Activated CD8-positive, alpha-beta T cell treated with anti-CD3 and anti-CD28 coated beads, Interleukin-2, amount 10 ng/mL, durations not matched to agents 7 days and 5 days (primary cell): ENCODE measurements at places on chromosomes 5 and 9. TPM values are rescaled to one million over a fixed set of nuclear protein-coding genes. Genes with fewer than 3 reads are reported as not detected.

GRCh38 chr9:22457448-22457847 is 10.8 kb downstream of the DMRTA1 start:
- no peaks in the 10 kb centered on the region for H3K4me1 ChIP-seq
- H3K27me3 ChIP-seq, result peaks cover 7% of the 10 kb centered on the region
- no peak for DNase-seq
- H3K4me3 ChIP-seq, result no peak overlapping the region
- no peak overlapping the region for H3K27ac ChIP-seq

DNA sequence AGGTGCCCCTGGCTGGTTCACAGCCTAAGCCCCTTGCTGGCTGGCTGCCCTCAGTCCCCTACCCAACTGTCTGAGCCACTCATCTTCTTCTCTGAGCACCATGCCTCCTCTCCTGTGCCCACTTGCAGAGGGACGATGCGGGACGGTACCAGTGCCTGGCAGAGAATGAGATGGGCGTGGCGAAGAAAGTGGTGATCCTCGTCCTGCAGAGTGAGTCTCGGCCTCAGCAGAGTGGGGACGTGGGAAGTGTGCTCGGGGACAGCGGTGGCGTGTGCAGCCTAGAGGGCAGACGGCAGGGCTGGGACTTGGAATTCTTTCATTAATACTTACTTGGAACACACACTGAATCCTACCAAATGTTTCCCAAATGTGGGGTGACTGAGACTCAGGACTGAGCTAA is 34.3 kb upstream of the ASS1 start:
- peaks cover 5% of the 10 kb centered on the region for H3K27me3 ChIP-seq
- DNase-seq, result no peak
- H3K27ac ChIP-seq, result no peak overlapping the region
- no peaks in the 10 kb centered on the region for H3K36me3 ChIP-seq
- no peaks in the 10 kb centered on the region for H3K4me1 ChIP-seq

GRCh38 chr5:81044868-81045267 is 84.7 kb downstream of the RASGRF2 start:
- H3K27ac ChIP-seq, result no peak overlapping the region
- no peaks in the 10 kb centered on the region for H3K27me3 ChIP-seq
- H3K4me1 ChIP-seq, result peaks cover 9% of the 10 kb centered on the region
- no peak for DNase-seq
- no peak overlapping the region for H3K4me3 ChIP-seq

The PALM2AKAP2 gene
- total RNA-seq, result not detected

The TAL2 gene
- total RNA-seq, result 0.39 TPM

GRCh38 chr9:6845880-6846279 is 88.1 kb downstream of the KDM4C start:
- H3K27me3 ChIP-seq, result no peaks in the 10 kb centered on the region
- no peaks in the 10 kb centered on the region for H3K4me1 ChIP-seq
- DNase-seq, result no peak
- no peak overlapping the region for H3K4me3 ChIP-seq

DNA sequence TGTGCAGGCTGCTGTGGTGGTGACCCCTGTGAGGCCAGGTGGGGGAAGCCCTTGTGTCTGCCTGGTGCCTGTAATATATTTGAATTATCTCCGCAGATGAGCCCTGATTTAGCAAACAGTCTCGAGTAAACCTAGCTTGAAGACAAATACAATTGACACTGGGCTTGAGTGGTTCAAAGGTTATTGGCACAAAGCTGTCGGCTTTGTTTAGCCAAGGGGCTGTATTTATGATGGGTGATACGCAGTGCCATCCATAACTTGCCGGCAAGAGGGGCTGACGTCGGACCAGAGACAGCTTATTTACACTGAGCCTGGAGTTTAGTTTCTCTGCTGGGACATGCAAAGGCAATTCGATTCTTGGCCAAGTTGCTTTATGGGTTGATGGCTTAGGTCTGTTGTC is 20.0 kb upstream of the PITX1 start:
- H3K27ac ChIP-seq, result no peak overlapping the region
- no peak overlapping the region for H3K4me3 ChIP-seq
- no peaks in the 10 kb centered on the region for H3K36me3 ChIP-seq
- peaks cover 12% of the 10 kb centered on the region for H3K4me1 ChIP-seq

The HBEGF gene
- 13.5 TPM for total RNA-seq

The CLK4 gene
- 26.4 TPM for total RNA-seq

The C1QTNF3 gene
- 3.0 TPM for total RNA-seq

DNA sequence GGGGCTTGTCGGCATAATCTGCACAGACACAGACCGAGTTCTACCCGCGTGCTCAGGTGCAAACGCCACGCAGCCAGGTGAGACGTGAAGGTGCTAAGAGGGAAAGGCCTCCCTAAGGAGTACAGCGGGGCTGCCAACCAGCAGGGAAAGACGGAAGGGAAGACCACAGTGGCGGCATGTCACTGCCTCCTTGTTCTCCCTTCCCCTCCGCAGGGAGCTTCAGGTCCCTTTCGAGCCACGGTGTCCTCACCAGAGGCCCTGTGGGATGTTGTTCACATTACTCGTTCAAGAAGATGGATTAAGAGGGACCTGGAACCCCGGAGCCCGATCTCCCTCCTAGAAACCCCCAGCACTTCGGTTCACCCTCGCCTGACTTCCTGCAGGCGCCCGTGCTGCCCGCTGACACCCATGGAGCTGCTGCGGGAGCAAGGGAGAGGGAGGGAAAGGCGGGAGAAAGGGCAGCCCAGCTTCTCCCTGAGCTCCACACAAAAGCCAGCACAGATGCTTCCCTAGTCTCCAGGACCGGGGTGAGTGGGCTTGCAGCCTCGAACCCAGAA is 686 bp downstream of the BRD9 start:
- peak overlapping the region; percentile 93 for H3K27ac ChIP-seq
- peaks cover 76% of the 10 kb centered on the region for H3K36me3 ChIP-seq
- no peak for DNase-seq
- H3K4me1 ChIP-seq, result peaks cover 45% of the 10 kb centered on the region
- H3K4me3 ChIP-seq, result peak overlapping the region; percentile 90

DNA sequence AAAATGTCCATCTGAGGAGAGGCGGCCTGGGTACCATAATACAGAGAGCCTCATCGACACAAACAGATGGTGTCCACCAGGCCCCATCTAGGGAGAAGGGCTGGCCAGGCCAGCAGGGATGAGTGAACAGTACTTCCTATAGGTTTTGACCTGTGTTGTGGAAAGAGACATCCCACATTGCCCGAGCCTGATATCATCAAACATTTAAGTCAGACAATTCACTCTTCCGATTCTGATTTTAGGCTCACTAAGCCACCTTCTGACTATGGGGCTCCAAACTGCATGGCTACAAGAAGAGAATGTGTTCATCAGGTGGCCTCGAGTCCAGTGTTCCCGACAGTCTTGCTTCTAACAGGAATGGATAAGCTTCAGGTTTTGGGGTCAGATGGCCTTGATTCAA is 38.9 kb downstream of the SLC22A5 start:
- H3K4me3 ChIP-seq, result no peak overlapping the region
- no peak for DNase-seq
- no peaks in the 10 kb centered on the region for H3K27me3 ChIP-seq
- H3K4me1 ChIP-seq, result peaks cover 39% of the 10 kb centered on the region
- peaks cover 50% of the 10 kb centered on the region for H3K36me3 ChIP-seq
- H3K27ac ChIP-seq, result no peak overlapping the region

The RANBP17 gene
- 0.13 TPM for total RNA-seq

DNA sequence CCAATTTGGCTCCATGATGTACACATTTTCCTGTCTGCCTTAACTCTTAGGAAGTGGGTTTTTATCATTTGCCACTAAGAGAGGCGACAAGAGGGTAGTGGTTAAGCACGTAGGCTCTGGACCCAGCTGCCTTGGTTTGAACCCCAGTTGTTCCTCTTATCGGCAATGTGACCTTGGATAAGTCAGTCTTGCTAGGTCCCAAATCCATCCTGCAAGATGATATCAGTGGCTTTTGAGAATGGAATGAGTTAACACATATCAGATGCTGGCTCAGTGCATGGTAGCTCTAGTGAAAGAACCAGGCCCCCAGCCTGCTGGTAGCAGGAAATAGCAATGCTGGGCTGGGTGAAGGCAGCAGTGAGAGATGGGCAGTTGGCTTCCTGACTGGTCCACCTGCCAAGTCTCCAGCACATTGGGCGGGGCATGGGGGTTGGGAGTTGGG is 72.5 kb downstream of the STK10 start:
- peak overlapping the region; percentile 97 for H3K27ac ChIP-seq
- peaks cover 86% of the 10 kb centered on the region for H3K4me1 ChIP-seq
- peak overlapping the region; percentile 71 for H3K4me3 ChIP-seq
- peak; percentile 61 for DNase-seq
- peaks cover 73% of the 10 kb centered on the region for H3K36me3 ChIP-seq

DNA sequence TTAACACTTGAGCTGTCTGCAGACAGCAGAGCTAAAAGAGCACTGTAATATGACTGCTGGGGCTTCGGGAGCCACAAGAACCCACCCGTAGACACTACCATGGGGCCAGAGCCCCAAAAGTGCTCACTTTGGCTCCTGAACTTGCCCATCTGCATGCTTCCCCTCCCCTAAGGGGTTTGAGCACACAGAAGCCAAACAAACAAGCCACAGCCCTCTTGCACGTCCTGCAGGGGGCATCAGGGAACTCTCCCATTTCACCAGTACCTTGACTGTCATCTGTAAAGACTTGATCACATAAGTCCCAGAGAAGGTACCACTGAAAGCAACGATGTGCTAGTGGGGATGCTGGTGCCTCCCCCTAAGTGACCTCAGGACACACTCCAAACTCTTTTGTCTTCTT is 681.8 kb downstream of the SEMA5A start:
- DNase-seq, result no peak
- no peaks in the 10 kb centered on the region for H3K36me3 ChIP-seq
- H3K27ac ChIP-seq, result no peak overlapping the region

The SPACA9 gene
- total RNA-seq, result 6.0 TPM

The CACFD1 gene
- 1.3 TPM for total RNA-seq

DNA sequence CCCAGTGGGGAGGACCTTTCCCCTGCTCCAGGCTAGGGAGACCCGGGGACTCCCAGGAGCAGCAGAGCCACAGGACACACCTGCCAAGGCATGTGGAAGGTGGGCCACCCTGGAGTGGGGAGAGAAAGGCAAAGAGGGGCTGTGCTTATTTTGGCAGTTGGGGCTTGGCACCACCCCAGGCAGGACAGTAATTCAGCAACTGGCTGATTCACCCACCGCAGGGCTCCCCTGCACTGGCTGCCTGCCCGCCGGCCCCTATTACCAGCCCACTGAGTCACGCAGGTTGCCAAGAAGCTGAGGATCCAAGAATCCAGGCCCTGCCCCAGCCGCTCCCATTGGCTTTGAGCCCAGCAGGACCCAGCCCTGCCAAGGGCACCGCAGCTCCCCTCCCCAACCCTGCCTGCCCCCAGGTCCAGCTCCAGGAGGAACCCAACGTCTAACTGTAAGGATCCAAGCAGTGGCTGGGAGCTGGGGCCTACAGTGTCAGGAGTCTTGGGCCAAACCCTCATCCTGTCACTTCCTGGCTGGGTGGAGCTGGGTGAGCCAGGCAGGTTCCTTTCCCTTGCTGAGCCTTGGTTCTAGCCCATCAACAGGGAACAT is 14.2 kb upstream of the RALGDS start:
- H3K27me3 ChIP-seq, result no peaks in the 10 kb centered on the region
- DNase-seq, result peak; percentile 51
- peak overlapping the region; percentile 99 for H3K27ac ChIP-seq
- peaks cover 90% of the 10 kb centered on the region for H3K4me1 ChIP-seq
- no peak overlapping the region for H3K4me3 ChIP-seq
- peaks cover 31% of the 10 kb centered on the region for H3K36me3 ChIP-seq

The PLCXD3 gene
- total RNA-seq, result not detected

The MACIR gene
- total RNA-seq, result 7.6 TPM
